ENCODE measurements at places on chromosomes 4 and X. TPM values are rescaled to one million over a fixed set of nuclear protein-coding genes. Genes with fewer than 3 reads are reported as not detected.

Gene FOXR2
- not detected for total RNA-seq

Gene POU3F4
- not detected for total RNA-seq

Gene LINC00632
- total RNA-seq, result 6.2 TPM

Gene DAPP1
- 0.09 TPM for total RNA-seq

Gene BEX5
- not detected for total RNA-seq

Gene STARD8
- total RNA-seq, result 1.3 TPM

Gene TIGD4
- total RNA-seq, result 0.14 TPM

Gene TIGD2
- 17.5 TPM for total RNA-seq

Gene TMEM150C
- total RNA-seq, result 0.65 TPM

Gene SERPINA7
- total RNA-seq, result not detected

Gene RAB33A
- 2.4 TPM for total RNA-seq

Gene SMIM31
- not detected for total RNA-seq

Gene RNF128
- 5.7 TPM for total RNA-seq

Gene PLAC1
- total RNA-seq, result 1.7 TPM

Gene TIMM8A
- total RNA-seq, result 2.6 TPM

Gene UNC5C
- total RNA-seq, result 0.28 TPM

Gene GAGE1
- under 0.01 TPM for total RNA-seq

Gene SRPK3
- total RNA-seq, result 0.43 TPM

Gene TNIP3
- total RNA-seq, result 0.28 TPM

Gene DRD5
- total RNA-seq, result not detected

Gene CABS1
- total RNA-seq, result not detected

Gene DCX
- total RNA-seq, result not detected

Gene SYTL5
- total RNA-seq, result 0.57 TPM

Gene ERAS
- not detected for total RNA-seq

Gene AADAT
- 2.0 TPM for total RNA-seq

Gene DOCK11
- 30.7 TPM for total RNA-seq

Gene CTAG1A
- not detected for total RNA-seq

Measured in smooth muscle cell of bladder (primary cell).